ENCODE measurements at places on chromosomes 7 and 10.
A peak's percentile ranks its signal among the peaks of the same experiment; 100 is the strongest.

- no peak for DNase-seq
Measured at GRCh38 chr7:50481867-50482266, 31.7 kb upstream of the FIGNL1 start.

GRCh38 chr7:151349507-151349853 is 7.9 kb downstream of the NUB1 start:
- no peak for DNase-seq

- no peak for DNase-seq
Measured at GRCh38 chr10:87668324-87669074, 8.8 kb downstream of the PAPSS2 start.

GRCh38 chr7:74453322-74454011 is at the start of gene GTF2IRD1:
Gene GTF2IRD1, plus strand, starts transcription at chr7:74453906. Its CDS starts 54,175 bp downstream, at chr7:74508081.
- DNase-seq: no peak

DNA sequence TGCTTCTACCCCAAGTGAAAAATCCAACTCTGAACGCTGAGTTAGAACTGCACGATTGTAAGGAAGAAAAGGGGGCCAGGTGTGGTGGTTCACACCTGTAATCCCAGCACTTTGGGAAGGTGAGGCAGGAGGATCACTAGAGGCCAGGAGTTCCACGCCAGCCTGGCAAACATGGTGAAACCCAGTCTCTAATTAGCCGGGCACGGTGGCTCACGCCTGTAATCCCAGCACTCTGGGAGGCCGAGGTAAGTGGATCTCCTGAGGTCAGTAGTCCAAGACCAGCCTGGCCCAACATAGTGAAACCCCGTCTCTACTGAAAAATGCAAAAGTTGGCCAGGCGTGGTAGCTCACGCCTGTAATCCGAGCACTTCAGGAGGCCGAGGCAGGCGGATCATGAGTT is 9.0 kb downstream of the GUSB start:
- no peak for DNase-seq

DNA sequence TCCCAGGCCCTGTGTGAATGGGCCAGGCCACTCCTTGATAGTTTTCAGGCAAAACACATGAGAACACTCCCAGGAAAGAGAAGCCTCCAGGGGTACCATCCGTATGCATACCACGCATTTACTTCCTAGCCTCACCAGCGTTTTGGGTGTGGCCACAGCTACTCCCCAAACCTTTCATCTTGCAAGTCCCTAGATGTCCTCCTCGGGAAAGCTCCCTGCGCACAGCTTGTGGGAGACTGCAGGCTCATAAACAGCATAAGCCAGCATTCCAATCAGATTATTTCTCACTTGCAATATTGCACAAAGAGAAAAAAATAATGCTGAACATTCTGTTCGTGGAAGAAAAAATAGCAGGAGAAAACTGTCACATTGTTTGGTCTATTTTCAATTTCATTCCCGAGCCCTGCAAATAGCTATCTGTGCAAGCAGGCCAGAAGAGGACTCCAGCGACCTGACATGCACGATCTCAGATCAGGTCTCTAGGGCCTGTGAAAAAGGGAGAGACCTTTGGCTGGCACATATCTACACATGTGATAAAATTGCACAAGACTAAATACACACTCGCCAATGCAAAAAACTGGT is 175.6 kb downstream of the PLXNA4 start:
- no peak for DNase-seq

GRCh38 chr10:88680958-88681357 is 16.7 kb downstream of the LIPF start:
- no peak for DNase-seq

DNA sequence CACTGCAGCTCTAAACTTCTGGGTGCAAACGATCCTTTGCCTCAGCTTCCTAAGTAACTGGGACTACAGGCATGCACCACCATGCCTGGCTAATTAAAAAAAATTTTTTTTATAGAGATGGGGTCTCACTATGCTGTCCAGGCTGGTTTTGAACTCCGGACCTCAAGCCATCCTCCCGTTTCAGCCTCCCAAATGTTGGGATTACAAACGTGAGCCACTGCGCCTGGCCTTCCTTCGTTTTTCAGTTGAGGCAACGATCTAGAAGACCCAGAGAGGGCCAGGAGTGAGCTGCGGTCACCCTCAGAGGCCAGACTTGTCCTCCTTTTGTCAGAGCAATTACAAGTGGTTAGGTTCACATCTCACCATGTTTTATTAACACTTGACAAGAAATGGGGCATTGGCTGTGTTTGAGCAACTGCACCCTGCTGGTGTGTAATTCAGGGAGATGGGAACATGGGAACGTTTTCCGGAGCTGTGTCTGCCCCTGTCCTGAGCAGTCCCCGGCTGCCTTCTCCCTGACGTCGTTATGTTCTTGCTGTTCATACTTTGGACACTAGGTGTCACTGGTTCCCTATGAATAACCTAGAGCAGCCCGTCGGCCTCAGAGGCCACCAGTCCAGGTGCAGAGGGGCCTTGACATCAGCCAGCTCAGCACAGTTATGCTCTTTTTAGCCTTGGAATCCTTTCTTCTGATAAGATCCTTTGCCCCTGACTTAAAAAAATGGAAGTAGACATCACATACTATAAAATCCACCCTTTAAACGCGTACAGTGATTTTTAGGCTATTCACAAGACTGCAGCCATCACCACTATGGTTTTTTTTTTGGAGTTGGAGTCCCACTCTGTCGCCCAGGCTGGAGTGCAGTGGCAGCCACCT is 375.0 kb downstream of the TYW1 start:
- DNase-seq: peak; percentile 16

DNA sequence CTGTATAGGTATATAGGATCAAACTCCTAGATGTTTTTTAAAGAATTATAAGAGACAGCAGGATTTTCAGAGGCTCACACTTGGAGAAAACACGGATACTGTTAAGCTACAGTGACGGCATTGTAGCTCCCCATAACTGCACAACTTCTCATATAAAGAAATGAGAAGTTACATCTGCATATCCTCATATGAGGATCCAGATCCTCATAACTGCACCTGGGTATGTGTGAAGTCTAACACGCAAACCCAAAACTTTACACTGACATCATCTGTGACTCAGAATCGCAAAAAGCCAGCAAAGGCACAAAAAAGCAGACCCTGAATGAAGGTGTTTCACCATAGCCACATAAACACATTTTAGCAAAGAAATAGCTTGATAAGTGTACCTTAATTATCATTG is 34.1 kb downstream of the NEBL start:
- DNase-seq: no peak

- no peak for DNase-seq
Measured at GRCh38 chr7:114627231-114627630, 212.6 kb downstream of the FOXP2 start.

GRCh38 chr10:31268444-31269303 is 50.3 kb upstream of the ZEB1 start:
- no peak for DNase-seq

- no peak for DNase-seq
Measured at GRCh38 chr10:31953080-31953479, 24.4 kb upstream of the ARHGAP12 start.

DNA sequence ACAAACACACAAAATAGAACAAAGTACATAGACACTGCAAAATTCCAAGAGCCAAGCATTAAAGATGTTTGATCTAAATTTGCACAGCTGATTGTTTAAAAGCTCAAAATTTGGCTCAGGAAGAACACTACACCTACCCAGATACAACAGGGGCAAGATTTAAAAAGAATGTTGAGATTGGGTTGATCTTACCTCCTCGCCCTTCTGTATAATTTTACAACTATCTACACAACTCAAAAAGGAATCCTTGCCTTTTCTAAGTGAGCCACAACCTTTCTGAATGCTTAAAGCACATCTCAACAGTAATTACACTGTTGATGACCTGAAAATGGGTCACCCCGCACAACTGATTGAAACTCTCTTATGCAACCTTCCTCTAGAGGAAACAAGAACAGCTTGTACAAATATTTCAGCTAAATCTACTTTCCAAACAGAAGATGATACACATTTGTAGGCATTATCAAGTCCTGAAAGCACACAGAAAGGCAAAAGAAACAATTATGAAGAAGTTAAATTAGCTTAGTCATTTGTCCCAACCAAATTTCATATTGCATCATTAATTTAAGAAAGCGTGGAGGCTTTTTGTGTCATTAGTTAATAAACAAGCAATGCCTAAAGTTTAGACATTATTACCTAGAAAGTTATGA is 75.5 kb downstream of the UBE2H start:
- no peak for DNase-seq

DNA sequence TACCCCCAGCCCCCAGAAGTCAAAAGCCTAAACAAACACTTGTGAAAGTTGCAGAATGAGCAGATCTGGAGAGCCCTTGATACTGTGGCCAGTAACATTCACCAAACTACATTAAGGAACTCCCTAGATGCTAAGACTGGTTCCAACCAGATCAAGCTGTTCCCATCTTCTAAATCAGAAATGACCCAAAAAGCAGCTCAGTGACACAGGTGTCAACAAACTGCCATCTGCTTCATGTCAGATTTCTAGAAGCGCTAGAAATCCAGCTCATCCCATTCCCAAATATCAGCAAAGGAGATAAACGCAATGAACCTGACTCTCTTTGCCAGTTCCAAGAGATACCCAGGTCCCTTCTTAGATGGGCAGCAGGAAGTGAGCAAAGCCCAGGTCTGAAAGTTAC is 90.6 kb downstream of the GFRA1 start:
- DNase-seq: no peak

GRCh38 chr10:102765336-102765735 is 21.6 kb downstream of the WBP1L start:
- no peak for DNase-seq

DNA sequence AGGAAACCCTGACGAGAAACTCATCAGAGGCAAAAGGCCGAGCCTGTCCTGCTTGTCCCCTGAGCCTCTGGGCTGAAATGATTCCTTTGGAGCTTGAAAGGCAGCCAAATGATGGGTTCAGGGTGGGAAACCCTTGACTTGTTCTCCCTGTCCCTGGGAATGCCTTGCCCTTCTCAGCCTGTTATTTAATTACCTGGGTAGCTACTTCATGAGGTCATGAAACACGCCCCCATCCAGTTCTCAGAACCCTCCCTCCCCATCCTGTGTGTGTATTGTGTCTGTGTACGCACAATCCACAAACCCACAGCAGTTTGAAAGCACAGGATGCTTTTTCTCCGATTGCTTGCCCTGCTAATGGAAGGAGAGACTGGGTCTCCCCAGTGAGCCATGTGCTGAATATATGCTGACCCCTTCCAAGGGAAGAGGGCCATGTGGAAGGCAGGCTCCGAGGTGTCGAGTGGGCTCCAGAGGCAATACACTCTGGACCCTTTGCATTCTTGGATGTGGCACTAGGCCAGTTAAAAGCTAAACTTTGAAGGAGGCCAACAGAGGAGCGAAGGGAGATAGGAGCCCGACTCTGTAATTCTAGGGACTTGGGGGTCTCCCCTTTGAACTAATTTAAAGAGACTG is 10.6 kb downstream of the DUSP5 start:
- DNase-seq: no peak

- DNase-seq: no peak
Measured at GRCh38 chr7:158508802-158509385, 78.7 kb downstream of the PTPRN2 start.

GRCh38 chr10:78765726-78766335 is 302.9 kb upstream of the ZMIZ1 start:
- no peak for DNase-seq

- DNase-seq: no peak
Measured at GRCh38 chr10:773562-774161, 84.2 kb upstream of the DIP2C start.

DNA sequence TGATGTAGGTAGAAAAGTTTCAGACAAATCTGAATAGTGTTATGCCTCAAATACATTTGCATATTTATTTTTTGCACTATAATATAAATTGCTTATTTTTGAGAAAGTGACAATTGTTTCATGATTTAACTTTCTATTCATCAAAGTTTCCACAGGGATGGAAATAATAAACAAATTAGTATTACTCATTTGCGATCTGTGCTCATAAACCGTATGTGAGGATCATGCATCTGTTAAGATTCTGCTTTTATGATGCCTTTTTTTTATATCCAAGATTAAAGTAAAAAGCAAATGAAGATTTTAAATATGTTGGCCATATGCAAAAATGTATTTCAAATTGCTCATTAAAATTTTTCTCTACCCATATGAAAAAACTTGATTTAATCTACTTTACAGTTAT is 45.2 kb upstream of the CAV2 start:
- DNase-seq: no peak

DNA sequence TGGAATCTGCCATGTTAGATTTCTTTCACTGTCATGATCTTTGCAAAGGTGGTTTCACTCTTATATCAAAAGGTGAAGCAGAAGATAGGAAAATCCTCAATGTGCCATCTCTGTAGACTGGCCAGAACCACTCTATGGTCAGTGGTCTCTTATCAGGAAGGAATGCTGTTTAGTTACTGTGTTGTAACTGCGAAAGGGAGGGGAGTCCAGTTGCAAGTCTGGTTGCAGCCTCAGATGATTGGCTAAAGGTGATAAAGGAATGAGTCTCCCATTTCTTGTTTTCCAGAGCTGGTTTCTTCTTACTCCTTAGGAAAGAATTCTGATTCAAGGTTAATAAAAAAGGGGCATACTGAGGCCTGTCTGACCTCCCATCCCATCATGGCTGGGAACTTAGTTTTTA is 58.2 kb upstream of the ICA1 start:
- DNase-seq: no peak

- DNase-seq: no peak
Measured at GRCh38 chr7:85191383-85191782, 4.5 kb upstream of the SEMA3D start.

DNA sequence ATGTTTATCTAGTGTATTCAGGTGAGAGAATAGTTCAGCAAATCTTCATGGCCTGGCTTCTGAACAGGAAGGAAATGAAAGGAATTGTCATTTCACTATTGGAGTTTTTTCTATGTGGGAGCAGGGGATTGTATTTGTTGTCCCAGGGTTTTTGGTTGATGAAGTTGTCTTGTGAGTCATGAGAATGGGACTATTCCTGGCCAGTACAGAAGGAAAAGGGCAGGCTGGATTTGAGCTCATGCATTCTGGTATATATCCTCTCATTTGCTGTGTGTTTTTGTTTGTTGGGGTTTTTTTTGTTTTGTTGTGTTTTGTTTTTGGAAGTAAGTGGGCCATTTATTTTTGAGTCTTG is 101.2 kb upstream of the MKLN1 start:
- no peak for DNase-seq

DNA sequence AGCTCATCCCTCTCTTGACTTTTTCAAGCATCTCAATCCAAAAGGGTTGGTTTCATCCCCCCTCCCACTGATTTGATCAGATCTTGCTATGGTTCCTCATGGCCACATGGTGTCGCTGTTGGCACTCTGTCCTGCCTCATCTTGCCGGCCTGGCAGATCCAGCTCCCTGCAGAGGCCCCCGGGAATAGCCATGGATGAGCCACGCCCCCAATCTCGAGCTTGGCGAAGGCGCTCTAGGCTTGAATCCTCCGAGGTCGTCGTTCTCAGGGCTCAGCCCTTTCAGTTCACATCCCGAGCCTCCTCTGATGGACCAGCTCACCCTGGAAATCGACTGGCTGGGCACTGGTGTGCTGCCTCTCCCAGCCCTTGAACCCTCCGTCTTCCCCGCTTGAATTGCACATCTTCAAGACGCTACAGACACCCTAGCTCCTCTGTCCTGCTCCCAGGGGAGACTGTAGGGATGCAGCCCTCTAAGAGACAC is 628.7 kb downstream of the TYW1 start:
- DNase-seq: no peak

All from stimulated activated CD8-positive, alpha-beta memory T cell treated with anti-CD3 and anti-CD28 coated beads, Interleukin-15, amount 100 ng/mL, for 48 hours (primary cell).